ENCODE measurements at places on chromosomes 7 and 10. TPM values are rescaled to one million over a fixed set of nuclear protein-coding genes. Genes with fewer than 3 reads are reported as not detected.

GRCh38 chr7:129569811-129570215, 41.7 kb upstream of the NRF1 start:
- DNase-seq: no peak

The RNF32 gene
- total RNA-seq: 3.2 TPM

- DNase-seq: no peak
Measured at GRCh38 chr7:126026421-126027088, 1096.9 kb upstream of the POT1 start.

The KCP gene
- 1.8 TPM for total RNA-seq

- DNase-seq: peak; percentile 91
Measured at GRCh38 chr7:42236976-42237810, at the start of gene GLI3. Gene GLI3 (minus strand): TSS chr7:42237209. CDS start chr7:42223253, 13,956 bp downstream.

GRCh38 chr10:30359373-30360206, 10.5 kb upstream of the MTPAP start:
- no peak for DNase-seq

Measured in sciatic nerve (tissue), 2 donors.